ENCODE measurements at places on chromosomes 4 and X.

- no peak for DNase-seq
Measured at GRCh38 chr4:102878901-102879300, 10.1 kb downstream of the CISD2 start.

- DNase-seq = no peak
Measured at GRCh38 chr4:36446275-36446674, 164.9 kb downstream of the DTHD1 start.

- DNase-seq = no peak
Measured at GRCh38 chr4:108940634-108941033, 177.8 kb upstream of the ETNPPL start.

DNA sequence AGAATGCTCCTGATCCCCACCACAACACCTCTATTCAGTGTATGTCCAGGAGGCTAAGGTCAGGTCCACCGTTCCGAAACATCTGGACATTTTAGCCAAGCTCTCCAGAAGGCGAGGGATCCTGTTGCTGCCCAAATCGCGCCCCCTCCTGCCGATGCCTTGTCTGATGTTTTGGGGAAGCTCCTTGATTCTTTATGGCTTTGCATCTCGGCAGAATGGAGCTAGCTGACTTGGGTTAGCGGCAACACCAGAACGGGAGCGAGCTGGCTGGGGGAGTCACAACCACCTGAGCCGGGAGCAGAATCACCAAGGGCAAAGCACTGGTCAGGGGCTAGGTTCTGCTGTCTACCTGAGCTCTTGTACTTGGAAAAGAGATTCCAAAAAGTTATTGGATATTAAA is 6.6 kb upstream of the POU3F4 start:
- no peak for DNase-seq

- no peak for DNase-seq
Measured at GRCh38 chr4:11564021-11564420, 135.3 kb upstream of the HS3ST1 start.

- no peak for DNase-seq
Measured at GRCh38 chr4:188971125-188971524, 831.9 kb downstream of the TRIML1 start.

DNA sequence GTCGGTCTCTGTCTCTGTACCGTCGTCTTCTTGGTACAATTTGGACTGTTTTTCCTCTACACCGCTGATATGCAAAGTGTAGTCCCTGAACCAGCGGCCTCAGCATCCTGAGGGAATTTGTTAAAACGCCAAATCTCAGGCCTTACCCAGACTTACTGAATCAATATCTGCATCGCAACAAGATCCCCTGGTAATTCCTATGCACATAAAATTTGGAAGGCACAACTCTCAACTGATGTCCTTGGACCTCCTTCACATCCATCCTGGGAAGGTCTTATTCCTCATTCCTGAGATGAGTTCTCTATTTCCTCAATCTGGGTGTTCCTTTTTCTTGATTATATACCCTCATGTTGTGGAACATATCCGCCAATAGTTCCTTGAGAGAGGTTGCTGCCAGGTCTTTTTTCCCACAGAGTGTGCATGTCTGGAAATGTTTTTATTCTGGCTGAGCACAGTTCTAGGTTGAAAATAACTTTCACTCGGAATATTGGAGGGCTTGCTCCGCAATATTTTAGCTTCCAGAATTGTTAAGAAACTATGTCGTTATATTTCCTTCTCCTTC is 738 bp upstream of the HPF1 start:
- DNase-seq = no peak

GRCh38 chrX:153433781-153434285 is 12.0 kb downstream of the TREX2 start:
- DNase-seq = no peak

GRCh38 chr4:166277401-166277800 is 404.4 kb downstream of the TLL1 start:
- no peak for DNase-seq

DNA sequence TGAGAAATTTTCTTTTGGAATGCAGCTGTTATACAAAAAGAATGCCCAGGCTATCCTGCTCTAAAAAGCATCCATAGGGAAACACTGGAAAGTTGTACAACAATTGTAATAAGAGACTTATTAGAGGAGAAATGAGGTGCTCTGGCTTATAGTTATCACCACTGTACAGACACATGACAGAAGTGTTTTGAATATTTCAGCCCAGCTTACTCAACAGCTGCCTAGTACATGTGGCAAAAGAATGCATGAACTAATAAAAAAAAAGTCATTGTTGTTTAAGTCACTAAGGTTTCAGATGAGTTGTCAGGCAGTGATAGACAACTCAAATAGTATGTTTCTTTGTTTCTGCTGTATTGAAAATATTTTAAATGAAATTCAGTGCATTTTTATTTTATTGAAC is 307.7 kb downstream of the GPM6A start:
- DNase-seq = no peak

DNA sequence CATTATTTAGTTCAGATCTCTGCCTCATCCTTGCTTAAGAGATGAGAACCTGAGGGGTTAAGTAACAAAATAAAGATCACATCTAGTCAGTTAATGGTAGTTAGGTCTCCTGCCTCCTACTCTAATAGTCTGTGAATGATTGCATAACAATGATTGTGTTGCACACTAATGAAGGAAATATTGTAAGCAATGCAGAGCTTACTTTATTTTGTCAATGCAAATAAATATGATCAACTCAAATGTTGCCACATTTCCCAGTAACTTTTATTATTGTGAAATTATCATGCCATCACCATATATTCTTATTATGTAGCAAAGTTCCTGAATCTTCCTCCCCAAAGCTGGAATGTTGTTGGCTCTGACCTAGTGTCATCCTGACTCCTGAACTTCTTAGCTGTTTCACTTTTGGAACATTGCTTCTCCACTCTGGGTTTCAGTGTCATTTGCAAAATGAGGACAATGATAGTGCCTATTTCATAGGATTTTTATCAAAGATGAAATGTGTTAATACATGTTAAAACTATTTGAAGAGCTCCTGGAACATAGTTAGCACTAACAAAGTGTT is 17.0 kb upstream of the GABRA4 start:
- DNase-seq = no peak

- no peak for DNase-seq
Measured at GRCh38 chrX:27767387-27767786, 40.4 kb upstream of the MAGEB10 start.

- DNase-seq = no peak
Measured at GRCh38 chrX:10859353-10859752, 239.0 kb upstream of the MID1 start.

- no peak for DNase-seq
Measured at GRCh38 chr4:158410272-158410671, 111.4 kb upstream of the RXFP1 start.

- DNase-seq = no peak
Measured at GRCh38 chr4:15965325-15965724, 2.4 kb upstream of the FGFBP2 start.

- no peak for DNase-seq
Measured at GRCh38 chr4:182251116-182251515, 7.9 kb downstream of the TENM3 start.

GRCh38 chr4:1274871-1275270 is 14.8 kb upstream of the MAEA start:
- no peak for DNase-seq

- DNase-seq = no peak
Measured at GRCh38 chrX:413322-414201, 26.9 kb upstream of the PPP2R3B start.

DNA sequence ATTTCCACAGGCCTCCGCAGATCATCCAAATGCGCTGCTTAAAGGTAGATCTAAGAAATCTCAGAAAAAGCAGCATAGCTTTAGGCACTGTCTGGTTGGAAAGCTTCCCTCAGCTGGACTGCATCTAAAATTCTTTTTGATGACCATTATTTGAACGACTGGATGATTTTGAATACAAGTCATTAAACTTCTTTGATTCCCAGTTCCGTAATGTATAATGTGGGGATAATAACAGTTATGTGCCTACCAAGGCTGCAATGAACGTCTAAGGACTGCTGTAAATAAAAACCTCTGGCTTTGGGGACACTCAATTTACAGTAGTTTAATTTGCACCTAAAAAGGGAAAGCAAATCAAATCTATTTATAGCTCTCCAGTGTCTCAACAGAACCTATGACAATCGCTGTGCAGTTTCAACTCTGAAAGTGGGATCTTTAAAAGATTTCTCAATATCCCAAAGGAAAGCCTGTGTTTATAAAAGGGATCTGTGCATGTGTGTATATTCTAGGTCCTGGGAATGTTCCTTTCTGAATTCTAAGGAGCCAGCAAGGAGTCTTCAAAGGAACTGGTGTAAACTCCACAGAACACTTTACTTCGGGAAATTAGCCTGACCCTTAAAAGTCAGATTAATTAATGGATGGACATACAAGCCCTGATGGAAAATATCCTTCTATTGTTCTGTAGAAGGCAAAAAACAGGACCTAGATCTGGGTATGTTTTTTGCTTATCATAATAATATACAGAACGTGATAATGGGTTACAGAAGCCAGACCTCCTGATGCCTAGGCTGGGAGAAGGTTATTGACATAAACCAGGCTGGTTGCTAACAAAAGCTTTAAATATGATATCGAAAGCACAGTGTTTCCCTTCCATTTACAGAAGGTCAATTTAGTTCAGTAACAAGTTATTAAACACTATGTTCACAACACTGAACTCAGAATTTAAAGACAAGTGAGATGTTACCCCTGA is 53.4 kb downstream of the AFAP1 start:
- no peak for DNase-seq

GRCh38 chr4:22003878-22004277 is 55.3 kb upstream of the KCNIP4 start:
- no peak for DNase-seq

DNA sequence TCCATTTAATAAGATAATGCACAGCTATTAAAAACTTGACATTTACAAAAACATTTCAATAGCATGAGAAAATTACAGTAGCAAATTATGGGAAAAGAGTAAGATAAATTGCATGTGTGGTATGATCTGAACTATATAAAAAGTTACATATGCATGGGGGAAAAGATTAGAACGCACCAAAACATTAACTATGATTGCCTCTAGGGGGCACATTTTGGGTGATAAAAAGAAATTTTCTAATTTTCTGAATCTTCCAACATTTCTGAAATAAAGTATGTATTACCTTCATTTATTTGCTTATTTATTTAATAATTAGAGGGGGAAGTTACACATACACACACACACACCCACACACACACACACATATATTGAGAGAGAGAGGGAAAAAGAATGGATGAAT is 19.6 kb upstream of the KDM5C start:
- DNase-seq = no peak

- DNase-seq = no peak
Measured at GRCh38 chrX:103107836-103108235, 14.9 kb upstream of the NXF3 start.

GRCh38 chr4:140103676-140104075 is 50.3 kb downstream of the MAML3 start:
- DNase-seq = peak; percentile 81

GRCh38 chrX:46575586-46575985 is 2.0 kb downstream of the CHST7 start:
- no peak for DNase-seq

DNA sequence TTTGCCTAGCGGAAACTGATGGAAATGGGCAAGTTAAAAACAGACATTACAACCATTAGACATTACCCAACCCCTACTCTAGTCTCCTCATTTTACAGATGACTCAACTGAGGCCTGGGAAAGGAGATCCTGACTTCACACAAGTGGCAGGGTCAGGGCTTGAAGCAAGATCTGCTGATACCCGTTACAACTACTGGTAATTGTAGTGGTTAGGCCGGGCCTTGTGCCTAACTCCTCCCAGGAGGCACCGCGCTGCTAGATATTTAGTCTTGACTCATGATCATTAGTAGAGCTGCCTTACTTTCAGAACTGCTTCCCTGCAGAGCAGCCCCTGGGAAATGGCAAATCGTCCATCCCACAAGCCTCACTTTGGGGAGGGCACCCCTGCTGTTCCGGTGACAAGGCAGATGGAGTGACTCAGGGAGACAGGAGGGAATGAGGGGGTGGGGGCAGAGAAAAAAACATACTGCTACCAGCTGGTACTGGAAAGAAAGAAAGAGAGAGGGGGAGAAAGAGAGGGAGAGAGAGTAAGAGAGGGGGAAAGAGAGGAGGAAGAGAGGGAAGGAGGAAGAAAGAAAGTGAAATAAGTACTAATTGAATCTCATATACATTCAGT is 12.2 kb downstream of the ARHGEF6 start:
- DNase-seq = peak; percentile 79

DNA sequence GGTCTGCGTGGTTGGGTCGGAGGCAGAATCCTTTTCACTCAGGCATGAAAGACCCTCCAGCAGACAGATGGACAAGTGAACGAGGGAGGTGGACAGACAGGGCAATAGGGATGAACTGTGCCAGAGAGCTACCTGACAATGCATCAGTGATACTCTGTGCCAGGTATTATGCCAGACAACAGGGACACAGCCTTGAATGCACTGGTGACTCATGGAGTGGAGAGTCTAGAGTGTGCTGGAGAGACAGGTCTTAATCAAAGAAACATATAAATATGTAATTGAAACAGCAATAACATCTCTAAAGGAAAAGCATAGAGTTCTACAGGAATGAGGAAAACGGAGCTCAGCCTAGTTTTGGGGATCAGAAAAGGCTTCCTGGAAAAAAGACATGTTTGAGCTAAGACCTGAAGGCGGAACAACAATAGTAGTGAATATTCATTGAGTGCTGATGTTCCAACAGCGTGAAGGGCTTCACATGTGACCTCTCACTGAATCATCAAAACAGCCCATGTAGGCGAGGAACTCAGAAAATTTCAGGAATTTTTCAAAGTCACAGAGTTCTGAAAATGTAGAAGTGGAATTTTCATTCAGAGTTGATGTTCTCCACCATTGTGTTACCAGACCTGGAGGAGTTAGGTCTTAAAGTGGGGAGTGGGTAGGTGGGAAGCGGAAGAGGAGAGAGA is 20.0 kb upstream of the FGFBP2 start:
- DNase-seq = no peak

GRCh38 chr4:80286451-80286850 is 20.0 kb downstream of the FGF5 start:
- DNase-seq = no peak

DNA sequence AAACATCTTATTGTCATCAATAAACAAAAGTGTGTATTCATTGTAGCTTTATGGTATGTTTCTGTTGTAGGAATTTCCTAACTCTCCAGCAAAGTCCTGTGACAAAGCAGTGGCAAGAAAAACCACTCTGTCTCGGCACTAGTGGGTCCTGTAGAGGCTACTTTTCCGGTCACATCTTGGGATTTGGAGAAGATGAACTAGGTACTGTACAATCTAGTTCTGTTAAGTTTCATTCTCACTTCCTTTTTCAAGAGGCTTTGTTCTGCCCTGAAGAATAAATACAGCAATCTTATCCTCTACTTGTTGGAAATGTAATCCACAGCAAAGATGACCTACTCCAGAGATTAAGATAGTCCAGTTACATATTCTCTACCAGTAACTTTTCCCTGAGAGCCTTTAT is 69.3 kb downstream of the HHIP start:
- DNase-seq = no peak

- DNase-seq = no peak
Measured at GRCh38 chr4:106530821-106531220, 162.2 kb upstream of the GIMD1 start.

DNA sequence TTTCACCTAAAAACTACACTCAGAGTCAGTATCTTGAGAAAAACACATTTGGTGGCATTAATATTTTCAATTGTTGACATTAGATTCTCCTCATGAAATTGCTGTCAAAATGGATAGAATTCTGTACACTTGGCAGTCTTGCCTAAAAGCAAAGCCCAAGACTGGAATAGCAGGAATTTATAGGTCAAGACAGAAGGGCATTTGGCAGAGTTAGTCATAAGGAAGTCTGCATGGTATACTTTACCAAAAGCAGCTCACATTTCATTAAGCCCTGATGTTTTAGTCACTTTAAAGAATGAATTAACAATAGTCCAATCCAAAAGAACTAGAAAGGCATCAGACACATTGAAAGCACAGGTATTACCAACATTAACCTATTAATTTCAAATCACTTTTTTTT is 7.1 kb downstream of the CCDC160 start:
- no peak for DNase-seq

All from activated effector memory CD4-positive, alpha-beta T cell treated with anti-CD3 and anti-CD28 coated beads, Interleukin-2, amount 50 U/mL, for 16 hours (primary cell).